Naive thymus-derived CD4-positive, alpha-beta T cell (primary cell): ENCODE measurements at places on chromosomes 4 and X. TPM values are rescaled to one million over a fixed set of nuclear protein-coding genes. Genes with fewer than 3 reads are reported as not detected.

GRCh38 chrX:115949900-115950822 lies 220.4 kb upstream of the AGTR2 start:
- no peak overlapping the region for H3K4me3 ChIP-seq
- H3K27ac ChIP-seq = no peak overlapping the region
- no peaks in the 10 kb centered on the region for H3K27me3 ChIP-seq
- H3K36me3 ChIP-seq = no peaks in the 10 kb centered on the region

- no peaks in the 10 kb centered on the region for H3K27me3 ChIP-seq
- H3K4me3 ChIP-seq = no peak overlapping the region
- H3K36me3 ChIP-seq = no peaks in the 10 kb centered on the region
- peak overlapping the region; percentile 65 for H3K27ac ChIP-seq
- peaks cover 6% of the 10 kb centered on the region for H3K4me1 ChIP-seq
These were observed 30.0 kb downstream of the FAM9C start for GRCh38 chrX:13014111-13015096.

DNA sequence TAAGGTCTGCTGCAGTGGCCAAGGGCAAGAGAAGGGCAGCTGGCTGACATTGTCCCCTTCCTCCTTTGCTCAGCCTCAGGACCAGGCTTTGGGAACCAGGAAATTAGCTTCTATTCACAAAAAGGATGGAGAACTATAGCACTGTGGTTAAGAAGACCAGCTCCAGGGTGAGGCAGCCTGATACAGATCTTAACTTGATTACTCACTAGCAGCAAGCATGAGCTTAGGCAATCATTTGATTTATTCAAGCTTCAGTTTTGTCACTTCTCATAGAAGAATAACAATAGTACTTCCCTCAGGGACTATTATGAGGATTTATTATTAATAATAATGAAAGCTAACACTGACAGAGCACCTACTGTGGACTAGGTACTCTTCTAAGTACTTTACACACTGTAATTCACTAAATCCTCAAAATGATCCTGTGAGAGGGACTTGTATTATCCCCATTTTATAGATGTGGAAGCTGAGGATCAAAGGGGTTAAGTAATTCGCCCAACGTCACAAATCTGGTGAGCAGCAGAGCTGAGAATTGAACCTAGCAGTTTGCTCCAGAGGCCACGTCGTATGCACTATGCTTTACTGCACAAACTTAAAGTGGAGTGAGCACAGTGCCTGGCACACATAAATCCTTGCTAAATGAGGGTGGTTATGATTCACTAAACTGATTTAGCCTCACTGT lies 130.4 kb upstream of the PAK3 start:
- no peaks in the 10 kb centered on the region for H3K36me3 ChIP-seq
- no peaks in the 10 kb centered on the region for H3K4me1 ChIP-seq
- no peak for DNase-seq
- H3K27ac ChIP-seq = no peak overlapping the region

DNA sequence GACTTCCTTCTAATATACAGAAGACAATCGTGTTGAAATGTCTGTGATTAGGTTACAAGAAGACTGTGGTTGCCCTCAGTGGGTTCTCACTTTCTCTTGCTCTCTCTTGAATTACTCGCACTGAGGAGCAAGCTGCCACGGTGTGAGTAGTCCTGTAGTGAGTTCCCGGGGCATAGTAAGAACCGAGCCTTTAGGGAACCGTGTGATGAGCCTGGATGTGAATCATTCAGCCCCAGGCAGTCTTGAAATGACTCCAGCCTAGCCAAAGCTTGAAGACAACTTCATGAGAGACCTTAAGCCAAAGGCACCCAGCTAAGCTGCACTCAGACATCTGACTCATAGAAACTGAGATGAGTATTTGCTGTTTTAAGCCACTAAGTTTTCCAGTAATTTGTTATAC lies 292.7 kb downstream of the SPOCK3 start:
- H3K4me3 ChIP-seq = no peak overlapping the region
- H3K27ac ChIP-seq = no peak overlapping the region
- no peaks in the 10 kb centered on the region for H3K27me3 ChIP-seq
- no peaks in the 10 kb centered on the region for H3K4me1 ChIP-seq
- no peak for DNase-seq

DNA sequence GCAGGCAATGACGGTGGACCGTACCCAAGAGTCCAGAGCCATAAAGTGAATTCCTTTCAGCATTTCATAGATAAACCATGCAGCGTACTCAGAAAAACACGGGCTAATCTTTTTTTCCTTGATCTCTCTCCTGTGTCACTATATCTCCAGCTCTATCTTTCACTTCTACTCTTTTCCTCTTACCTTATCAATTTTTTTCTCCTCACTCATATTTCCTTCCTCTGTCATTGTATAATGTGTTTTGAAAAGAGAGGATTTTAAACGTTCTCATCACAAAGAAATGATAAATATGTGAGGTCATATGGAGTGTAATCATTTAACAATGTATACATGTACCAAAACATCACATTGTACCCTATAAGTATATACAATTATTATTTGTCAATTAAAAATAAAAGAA lies 176.5 kb downstream of the CPE start:
- no peaks in the 10 kb centered on the region for H3K36me3 ChIP-seq
- no peaks in the 10 kb centered on the region for H3K4me1 ChIP-seq
- H3K27ac ChIP-seq = no peak overlapping the region
- H3K27me3 ChIP-seq = no peaks in the 10 kb centered on the region
- no peak overlapping the region for H3K4me3 ChIP-seq
- DNase-seq = no peak

DNA sequence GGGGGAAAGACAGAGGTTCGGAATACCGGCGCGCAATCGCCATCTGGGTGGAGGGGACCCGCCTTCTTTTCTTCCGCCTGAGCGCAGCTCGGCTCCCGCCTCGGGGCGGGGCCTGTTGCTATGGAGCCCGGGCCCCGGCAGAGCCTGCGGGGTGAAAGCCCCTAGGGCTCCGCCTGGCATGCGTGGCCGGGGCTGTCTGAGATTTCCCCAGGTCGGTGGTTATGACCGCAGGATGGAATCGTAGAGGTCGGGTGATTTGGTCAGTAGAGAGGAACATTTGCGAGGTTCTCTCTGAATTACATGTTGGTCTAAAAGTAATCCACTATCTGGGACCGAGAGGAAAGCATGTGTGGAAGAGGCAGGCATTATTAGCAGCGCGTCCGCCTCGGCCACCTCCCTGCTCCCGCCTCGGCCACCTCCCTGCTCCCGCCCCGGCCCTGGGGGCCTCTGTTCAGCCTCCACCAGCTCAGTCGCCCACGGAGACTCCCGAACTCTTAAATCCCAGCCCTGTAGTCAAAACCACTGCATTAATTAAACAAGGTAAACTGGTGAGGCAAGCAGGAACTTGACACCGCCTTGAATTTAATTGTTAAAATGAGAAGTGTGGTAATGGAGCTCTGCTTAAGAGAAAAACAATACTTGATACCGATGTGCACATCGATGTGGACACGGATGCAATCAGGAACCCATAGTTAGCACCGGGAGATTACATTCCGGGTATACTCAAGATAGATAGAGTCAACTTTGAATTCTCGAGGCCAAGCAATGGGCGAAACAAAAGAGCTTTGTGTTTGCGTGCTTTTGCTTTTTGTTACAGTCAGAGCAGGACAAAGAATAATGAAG lies 45.2 kb downstream of the TRIM2 start:
- H3K4me3 ChIP-seq = peak overlapping the region; percentile 62
- no peaks in the 10 kb centered on the region for H3K36me3 ChIP-seq
- peak; percentile 84 for DNase-seq
- peaks cover 10% of the 10 kb centered on the region for H3K4me1 ChIP-seq
- no peaks in the 10 kb centered on the region for H3K27me3 ChIP-seq
- peak overlapping the region; percentile 80 for H3K27ac ChIP-seq

DNA sequence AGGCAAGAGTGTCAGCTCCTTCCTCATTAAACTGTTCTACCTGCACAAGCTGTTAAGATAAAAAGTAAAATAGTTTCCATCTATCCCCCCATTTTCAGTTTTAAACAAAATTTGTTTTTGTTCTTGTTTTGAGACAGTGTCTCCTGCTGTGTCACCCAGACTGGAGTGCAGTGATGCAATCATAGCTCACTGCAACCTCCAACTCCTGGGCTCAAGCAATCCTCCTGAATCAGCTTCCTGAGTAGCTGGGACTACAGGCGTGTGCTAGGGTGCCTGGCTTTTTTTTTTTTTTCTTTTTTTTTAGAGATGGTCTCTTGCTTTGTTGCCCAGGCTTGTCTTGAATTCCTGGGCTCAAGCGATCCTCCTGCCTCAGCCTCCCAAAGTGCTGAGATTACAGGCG lies 105.4 kb downstream of the HS6ST2 start:
- no peaks in the 10 kb centered on the region for H3K4me1 ChIP-seq
- DNase-seq = no peak
- H3K4me3 ChIP-seq = no peak overlapping the region
- H3K27me3 ChIP-seq = no peaks in the 10 kb centered on the region
- H3K36me3 ChIP-seq = no peaks in the 10 kb centered on the region

- no peak overlapping the region for H3K4me3 ChIP-seq
- peaks cover 7% of the 10 kb centered on the region for H3K4me1 ChIP-seq
These were observed 108.6 kb downstream of the RTL5 start for GRCh38 chrX:72023071-72023470.

DNA sequence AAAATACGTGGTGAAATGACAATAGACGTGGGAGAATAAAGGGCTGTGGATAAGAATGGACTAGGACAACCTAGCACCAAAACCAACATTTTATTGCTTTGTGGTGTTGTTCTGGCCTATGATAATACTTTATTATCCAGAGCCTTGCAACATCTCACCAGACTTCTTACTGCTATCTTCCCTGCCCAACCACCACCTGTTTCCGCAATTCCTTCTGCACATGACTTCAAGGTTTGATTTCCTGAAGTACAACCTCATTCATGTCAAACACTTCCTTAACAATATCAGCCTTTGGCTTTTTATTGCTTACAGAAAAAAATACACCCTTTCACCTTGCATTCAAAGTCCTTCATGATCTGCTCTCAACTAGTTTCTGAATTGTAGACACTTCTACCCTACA lies 84.8 kb downstream of the RTL3 start:
- H3K4me1 ChIP-seq = no peaks in the 10 kb centered on the region
- no peak overlapping the region for H3K4me3 ChIP-seq
- H3K36me3 ChIP-seq = no peaks in the 10 kb centered on the region

DNA sequence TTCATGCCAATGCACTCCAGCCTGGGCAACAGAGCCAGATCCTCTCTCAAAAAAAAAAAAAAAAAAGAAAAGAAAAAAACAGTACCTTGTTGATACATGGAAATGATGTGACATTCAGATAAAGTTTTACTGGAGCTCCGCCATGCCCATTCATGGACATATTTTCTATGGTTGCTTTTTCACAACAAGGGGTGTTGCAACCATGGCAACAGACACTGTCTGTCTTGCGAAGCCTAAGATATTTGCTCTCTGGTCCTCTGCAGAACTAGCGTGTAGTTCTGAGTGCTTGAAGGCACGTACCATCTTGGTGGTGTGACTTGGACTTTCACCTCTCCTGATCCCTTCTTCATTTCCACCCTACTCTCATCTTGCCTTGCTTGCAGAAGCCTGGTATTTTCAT lies 53.2 kb downstream of the TBL1X start:
- no peak overlapping the region for H3K4me3 ChIP-seq
- DNase-seq = no peak
- H3K4me1 ChIP-seq = peaks cover 14% of the 10 kb centered on the region
- H3K27ac ChIP-seq = no peak overlapping the region
- no peaks in the 10 kb centered on the region for H3K36me3 ChIP-seq

DNA sequence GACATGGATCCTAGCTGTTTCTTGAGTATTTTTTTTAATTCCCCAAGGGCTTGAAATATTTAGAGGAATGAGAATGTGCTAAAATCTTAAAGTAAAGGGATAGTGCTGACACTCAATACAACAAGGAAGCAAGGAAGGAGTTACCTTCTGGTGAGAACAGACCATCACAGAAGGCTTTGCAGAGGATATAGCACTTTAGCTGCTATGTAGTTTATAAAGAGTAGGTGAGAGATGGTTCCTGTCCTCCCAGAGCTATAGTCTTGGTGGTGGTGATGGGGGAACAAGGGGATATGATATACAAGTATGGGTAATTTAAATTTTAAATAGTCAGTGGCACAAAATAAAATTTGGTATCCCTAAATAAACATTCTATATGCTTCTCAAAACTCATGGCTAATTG lies 47.6 kb downstream of the MTHFD2L start:
- H3K27ac ChIP-seq = no peak overlapping the region
- no peaks in the 10 kb centered on the region for H3K27me3 ChIP-seq
- H3K4me1 ChIP-seq = no peaks in the 10 kb centered on the region
- no peaks in the 10 kb centered on the region for H3K36me3 ChIP-seq
- no peak for DNase-seq
- H3K4me3 ChIP-seq = no peak overlapping the region

- H3K27me3 ChIP-seq = no peaks in the 10 kb centered on the region
- DNase-seq = no peak
- H3K27ac ChIP-seq = no peak overlapping the region
- no peaks in the 10 kb centered on the region for H3K4me1 ChIP-seq
- H3K4me3 ChIP-seq = no peak overlapping the region
- H3K36me3 ChIP-seq = no peaks in the 10 kb centered on the region
These were observed 45.9 kb upstream of the PGRMC1 start for GRCh38 chrX:119190091-119190681.

DNA sequence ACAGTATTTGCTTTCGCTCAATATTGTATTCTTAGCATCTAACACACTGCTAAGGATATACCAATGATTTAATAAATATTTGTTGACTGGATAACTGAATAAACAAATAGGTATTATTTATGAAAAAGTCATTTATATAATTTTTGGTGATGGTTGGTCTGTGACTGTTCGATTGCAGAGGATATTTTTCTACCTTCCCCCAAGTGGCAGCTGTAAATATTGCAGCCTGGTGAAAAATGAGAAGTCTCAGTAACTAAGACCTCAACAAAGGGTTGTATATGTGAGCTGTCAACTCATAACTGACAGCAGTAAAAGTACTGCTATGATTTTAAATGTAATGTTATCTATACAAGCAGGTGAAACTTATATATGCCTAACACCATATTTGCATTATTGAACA lies 36.0 kb downstream of the HTR2C start:
- no peaks in the 10 kb centered on the region for H3K4me1 ChIP-seq
- H3K36me3 ChIP-seq = no peaks in the 10 kb centered on the region
- no peak for DNase-seq
- no peak overlapping the region for H3K4me3 ChIP-seq
- H3K27me3 ChIP-seq = no peaks in the 10 kb centered on the region
- no peak overlapping the region for H3K27ac ChIP-seq

The SLC49A3 gene
- total RNA-seq = 9.4 TPM
